Activated CD4-positive, CD25-positive, alpha-beta regulatory T cell (primary cell): ENCODE measurements at places on chromosomes 3 and 15.
A peak's percentile ranks its signal among the peaks of the same experiment; 100 is the strongest.

DNA sequence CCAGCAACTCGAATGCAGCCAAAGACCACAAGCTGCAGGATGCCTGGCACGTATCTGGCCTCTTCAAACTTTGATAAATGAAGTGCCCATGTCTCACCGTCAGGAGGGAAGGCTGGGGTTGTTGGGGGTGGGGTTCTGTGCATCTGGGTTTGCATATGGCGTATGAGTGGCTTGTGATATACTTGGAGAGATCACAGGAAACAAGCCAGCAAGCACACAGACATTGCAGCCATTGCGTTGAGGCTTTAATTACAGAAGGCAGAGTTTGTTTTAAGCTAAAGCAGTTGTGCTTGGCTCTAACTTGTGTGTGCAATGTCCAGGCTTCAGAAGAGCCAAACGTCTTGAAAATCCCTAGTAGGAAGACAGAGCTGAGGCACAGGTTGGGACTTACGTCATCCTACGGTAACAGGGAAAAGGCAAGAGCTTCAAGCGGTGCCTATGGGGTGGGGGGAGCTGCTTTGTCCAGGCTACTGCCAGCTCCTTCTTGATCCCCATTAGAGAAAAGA lies 109.2 kb downstream of the ASB7 start:
- DNase-seq = no peak

DNA sequence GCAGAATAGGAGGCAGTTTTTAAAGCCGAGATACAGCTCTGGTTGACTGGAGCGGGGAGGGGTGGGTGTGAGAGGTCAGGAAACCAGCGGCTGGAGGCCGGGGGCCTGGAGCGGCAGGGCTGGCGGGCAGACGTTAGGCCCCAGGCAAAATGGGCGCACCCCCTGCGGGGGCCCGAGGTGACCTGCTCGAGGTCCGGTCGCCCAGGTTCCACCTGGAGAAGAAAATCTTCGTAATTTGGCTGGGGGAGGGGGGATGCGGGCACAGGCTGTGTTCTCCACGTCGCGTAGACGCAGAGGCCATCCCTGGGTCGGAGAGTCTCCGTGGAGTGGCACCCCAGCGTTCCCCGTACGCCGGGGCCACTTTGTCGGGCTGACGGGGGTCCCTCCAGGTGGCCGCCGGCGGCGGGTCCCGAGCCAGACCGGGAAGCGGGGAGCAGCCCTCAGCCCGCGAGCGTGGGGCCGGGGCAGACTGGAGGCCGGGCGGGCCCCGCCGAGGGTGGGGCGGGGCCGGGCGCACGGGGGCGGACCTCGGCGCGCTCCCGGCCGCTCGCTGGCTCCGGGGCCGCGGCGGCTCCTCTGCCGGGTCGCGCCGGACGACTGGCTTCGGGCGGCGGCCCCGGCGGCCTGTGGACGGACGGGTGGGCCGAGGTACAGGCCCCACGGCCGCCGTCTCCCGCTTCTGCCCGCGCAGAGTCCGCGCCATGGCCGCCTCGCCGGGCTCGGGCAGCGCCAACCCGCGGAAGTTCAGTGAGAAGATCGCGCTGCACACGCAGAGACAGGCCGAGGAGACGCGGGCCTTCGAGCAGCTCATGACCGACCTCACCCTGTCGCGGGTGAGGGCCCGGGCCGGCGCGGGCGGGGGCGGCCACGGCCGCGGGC lies at the start of gene CRTC3:
Gene CRTC3, plus strand, starts transcription at position 553 of the 879 bp plus-strand sequence. Its CDS starts 149 bp downstream, at position 702.
- peak; percentile 42 for DNase-seq

- DNase-seq = no peak
Measured at GRCh38 chr15:96701443-96701842, 370.9 kb downstream of the NR2F2 start.

- no peak for DNase-seq
Measured at GRCh38 chr15:70442616-70443321, 320.6 kb downstream of the UACA start.

DNA sequence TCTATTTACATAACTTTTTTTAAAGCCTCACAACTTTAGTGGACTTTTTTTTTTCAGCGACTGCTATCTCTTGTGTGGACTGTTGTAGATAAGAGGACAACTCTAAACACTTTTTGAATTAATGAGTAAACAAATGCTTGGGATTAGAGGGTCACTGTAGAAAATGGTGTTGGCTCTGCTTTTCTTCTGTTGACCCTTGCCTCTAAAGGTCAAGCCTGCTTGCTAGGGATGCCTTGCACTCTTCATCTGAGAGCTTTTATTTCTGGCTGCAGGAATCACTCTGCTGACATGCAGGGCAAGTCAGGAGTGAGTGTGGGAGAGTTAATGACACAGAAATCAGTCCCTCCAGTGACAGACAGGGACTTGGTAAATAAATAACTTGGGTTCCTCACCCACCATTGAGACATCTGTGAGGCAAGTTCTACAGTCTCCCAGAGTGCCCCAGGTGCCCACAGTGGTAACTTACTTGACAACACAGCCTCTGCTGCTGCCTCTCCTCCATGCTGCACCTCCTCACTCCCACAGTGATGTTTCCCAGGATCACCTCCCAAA lies 390.1 kb downstream of the IL20RB start:
- no peak for DNase-seq

DNA sequence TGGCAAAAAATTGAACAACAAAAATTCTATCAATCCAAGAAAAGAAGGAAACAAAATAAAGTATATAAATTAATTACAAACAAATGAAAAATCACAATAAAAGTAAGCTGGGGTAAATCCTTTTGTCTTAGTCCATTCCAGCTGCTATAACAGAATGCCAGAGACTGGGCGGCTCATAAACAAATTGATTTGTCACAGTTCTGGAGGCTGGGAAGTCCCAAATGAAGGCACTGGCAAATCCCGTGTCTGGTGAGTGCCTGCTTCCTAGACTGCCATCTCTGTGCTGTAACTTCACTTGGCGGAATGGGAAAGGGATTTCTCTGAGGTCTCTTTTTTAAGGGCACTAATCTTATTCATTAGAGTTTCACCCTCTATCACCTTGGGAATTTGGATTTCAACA lies 53.6 kb upstream of the RPL35A start:
- no peak for DNase-seq

GRCh38 chr3:188900421-188900951 lies 271.3 kb upstream of the TPRG1 start:
- no peak for DNase-seq

GRCh38 chr15:34722439-34722836 lies 32.4 kb downstream of the GJD2 start:
- no peak for DNase-seq

GRCh38 chr3:154926721-154927120 lies 153.4 kb upstream of the MME start:
- no peak for DNase-seq

DNA sequence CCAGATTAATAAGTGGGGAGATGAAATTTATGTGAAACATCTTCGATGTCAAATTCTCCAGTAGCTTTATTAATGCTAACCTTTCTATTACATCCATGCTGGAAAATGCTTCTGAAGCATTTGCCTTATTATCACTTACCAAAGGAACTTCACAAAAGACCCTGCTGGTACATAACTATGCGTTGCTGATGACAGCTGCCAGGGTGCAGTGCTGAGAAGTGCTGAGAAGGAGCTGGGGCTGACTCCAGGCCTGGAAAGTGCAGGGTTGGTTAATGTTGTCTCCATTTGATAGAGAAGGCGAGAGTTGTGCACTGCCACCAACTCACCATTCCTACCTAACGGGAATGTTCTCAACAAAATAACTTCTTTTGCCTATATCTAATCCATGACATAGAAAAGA lies 736.0 kb upstream of the NR2F2 start:
- no peak for DNase-seq

GRCh38 chr15:59155431-59155830 lies 50.5 kb downstream of the CCNB2 start:
- no peak for DNase-seq

DNA sequence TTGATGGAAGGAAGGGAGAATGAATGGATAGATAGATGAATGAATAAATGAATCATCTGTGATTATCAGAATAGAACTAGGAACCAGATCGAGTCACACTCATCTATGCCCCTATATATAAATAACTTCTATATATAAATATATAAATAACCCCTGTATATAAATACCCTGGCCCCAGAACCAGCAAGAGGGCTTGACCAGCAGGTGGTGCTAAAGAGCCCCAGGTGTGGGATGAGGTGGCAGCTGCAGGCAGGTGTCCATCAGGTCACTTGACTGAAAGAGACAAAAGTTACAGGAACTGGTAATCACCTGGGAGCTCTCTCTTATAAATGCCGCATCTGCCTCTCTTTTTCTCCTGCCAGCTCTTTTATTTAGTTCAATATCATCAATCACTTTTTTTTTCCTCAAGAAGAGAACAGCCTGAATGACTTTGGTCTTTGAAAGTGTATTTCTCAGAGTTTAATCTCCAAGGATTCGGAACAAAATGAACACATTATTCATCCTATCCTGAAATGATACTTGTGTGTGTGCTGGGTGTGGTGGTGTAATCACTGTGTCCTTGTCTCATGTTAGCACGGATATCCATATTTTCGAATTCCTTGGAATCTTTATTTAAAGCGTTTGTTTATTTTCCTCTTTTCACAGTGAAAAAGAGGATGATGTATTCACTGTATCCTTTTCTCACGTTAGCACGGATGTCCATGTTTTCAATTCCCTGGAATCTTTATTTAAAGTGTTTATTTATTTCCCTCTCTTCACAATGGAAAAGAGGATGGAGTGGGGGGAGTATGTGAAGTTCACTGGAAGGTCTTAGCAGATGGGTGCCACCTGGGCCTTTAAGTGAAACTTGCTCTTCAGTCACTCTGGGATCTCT lies 35.4 kb upstream of the ATG7 start:
- DNase-seq = peak; percentile 58

DNA sequence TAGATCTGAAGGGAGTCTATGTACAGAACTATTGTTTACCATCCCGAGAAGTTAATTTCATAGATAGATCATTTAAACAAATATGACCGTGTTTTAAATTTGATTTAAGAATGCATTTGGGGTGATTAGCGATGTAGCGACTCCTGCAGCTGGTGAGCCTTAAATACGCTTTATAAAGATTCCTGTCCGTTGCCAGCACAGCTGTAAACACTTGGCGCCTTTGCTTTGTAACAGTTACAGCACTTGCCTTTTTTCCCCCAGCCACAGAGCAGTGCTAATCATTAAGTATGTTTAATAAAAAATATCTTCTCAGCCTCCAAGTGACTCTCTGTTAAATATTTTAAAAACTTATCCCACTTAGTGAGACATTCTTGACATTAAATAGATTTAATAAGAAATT lies 333.8 kb downstream of the FEZF2 start:
- no peak for DNase-seq

DNA sequence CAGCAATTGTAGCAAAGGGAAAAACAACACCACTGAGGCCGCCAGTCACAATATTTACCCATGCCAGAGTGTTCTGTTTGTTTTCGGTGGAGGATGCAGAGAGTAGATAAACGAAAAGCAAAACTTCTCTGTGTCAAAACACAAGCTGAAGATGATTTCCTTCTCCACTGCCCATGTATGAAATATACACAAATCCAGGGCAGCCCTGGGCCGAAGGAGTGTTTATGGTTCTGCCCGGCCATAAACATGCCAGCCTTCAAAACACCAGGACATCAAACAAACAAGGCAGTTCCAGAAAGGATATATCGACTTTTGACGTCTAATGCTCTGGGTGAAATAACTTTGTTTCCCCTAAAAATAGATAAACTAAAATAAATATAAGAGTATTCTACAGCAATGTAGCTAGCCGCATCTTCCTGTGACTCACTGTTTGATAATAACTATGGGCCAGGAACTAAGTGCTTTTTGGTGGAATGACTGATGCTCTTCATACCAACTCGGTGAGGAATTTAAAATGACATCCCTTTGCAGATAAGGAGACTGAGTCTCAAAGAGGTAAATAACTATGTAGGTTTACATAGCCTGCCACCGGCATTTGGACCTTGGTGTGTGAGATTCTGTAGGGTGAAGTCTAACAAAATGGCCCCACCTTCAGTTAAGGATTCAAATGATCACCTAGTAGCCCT lies 82.8 kb downstream of the MAGI1 start:
- no peak for DNase-seq

DNA sequence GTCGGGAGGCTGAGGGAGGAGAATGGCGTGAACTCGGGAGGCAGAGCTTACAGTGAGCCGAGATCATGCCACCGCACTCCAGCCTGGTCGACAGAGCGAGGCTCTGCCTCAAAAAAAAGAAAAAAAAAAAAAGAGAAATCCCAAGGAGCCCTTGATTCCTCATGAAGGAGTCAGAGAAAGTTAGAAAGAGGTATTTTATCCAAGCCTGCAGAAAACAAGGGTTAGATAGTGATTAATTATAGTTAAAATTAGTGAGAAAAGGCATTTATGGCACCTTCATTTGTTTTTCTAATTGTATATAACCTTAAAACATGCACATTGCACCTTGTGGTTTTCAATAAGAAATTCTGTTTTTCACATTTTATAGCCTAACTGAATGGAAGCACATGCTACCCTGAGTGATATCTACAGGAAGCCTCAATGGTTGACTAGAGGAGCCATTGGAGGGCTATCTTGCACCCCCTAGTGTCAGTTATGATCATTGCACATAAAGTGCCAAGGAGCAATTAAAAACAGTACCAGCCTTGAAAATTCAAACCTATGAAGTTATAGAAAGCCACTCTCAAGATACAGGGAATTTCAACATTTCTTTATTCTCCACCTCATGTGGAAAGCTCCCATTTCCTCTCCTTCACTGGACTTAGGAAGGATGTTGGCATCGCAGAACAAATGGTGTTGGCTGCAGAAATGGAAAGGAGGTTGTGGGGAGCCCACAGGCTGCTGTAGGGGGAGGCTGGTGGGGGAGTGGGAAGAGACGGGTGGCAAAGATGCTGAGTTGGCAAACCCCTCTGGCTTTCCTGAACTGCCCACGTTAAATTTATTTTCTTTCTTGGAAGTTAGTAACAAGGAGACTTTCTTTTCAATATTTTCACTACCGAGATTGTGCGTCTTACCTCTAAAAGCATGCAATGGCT lies 48.5 kb downstream of the ITGA11 start:
- DNase-seq = no peak

DNA sequence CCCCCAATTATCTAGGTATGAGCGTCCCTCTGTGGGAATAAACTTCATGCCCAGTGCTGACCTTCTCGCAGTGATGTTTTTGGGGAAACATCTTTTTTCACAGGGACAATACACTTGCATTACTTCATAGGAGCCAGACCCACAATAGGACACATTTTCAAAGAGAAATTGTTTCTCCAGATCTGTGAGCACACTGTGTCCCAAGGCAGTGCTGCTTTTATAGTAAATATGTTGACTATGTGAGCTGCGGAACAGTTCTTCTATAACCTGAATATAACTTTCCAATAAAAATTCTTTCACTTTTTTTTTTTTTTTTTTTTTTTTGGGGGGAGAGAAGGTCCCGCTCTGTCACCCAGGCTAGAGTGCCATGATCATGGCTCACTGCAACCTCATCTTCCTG lies 17.4 kb upstream of the THSD4 start:
- DNase-seq = no peak

DNA sequence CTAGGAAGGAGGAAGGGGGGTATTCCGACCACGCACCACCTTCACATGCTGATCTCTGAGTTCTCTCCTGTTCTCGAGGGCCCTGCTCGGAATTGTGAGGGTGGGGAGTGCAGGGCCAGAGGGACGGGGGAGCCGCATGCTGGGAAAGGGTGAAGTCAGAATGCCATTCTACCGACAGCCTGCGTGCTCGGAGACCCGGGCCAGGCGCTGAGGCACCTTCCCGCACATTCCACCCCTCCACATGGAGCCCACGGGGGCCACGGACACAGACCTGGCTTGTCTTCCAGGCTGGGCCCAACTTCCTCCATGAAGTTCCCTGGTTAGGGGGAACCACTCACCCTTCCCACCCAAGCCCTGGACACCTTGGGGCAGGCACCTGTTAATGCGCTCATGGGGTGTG lies 28.7 kb upstream of the PIGZ start:
- no peak for DNase-seq

GRCh38 chr15:58214591-58215340 lies 76.6 kb downstream of the AQP9 start:
- no peak for DNase-seq
